KBM-7 (cell line): ENCODE measurements at places on chromosomes 5 and 9.

- no peak for DNase-seq
Observed at GRCh38 chr9:76115982-76116646, 225.6 kb downstream of the PCSK5 start.

- no peak for DNase-seq
Observed at GRCh38 chr9:94887721-94888120, 161.2 kb downstream of the AOPEP start.

DNA sequence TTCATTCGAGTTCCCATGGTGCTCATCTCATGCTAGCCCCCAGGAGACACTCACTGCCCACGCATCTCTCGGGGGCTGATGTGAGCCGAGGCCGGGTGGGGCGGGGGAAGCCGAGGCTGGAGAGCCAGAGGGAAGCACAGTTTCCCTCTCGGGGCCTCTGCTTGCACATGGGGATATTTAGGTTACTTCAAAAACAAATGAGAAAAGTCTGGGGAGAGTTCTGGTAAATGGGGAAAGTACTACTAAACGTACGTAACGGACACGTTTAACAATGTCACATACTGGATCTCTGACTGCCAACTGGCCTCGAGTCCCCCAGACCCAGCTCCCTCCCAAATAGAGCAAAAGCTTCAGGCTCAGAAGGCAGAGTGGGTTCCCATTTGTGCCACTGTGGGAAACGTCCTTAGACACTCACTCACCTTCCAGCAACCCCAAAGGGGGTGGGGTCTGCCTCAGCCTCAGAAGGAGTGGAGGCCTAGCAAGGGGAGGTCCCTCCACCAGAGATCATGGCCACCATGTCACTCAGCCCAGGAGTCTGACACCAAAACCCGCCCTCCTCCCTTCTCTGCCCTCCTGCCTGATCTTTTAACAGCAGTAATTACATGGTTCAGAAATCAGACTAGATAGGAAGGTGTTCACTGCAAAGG, 33.8 kb upstream of the NTNG2 start:
- no peak for DNase-seq

DNA sequence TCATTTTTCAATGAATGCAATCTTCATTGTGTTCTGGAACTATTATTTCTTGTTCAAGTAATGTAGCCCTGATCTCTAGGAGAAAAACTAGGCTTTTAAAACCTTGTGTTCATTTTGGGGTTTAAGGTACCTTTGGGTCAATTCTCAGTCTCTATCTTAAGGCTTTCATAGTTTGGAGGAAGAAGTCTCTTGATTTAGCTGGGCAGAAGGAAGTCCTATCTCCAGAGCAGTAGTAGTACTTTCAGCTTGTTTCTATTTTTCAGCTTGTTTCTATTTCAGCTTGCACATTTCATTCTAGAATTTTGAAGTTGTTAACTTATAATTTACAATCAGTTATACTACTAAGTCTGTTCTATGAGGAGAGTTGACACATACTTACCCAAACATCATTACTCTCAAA, 15.2 kb downstream of the CSNK1G3 start:
- no peak for DNase-seq

- DNase-seq: no peak
Observed at GRCh38 chr5:64861281-64861680, 92.6 kb downstream of the CWC27 start.
